ENCODE measurements at places on chromosomes 4 and X.

GRCh38 chrX:44310227-44310626, 33.2 kb downstream of the EFHC2 start:
- DNase-seq: no peak

- DNase-seq: no peak
Observed at GRCh38 chrX:97633798-97634197, 750.1 kb downstream of the RPA4 start.

- DNase-seq: peak; percentile 68
Observed at GRCh38 chrX:110407910-110408545, 49.4 kb downstream of the RTL9 start.

DNA sequence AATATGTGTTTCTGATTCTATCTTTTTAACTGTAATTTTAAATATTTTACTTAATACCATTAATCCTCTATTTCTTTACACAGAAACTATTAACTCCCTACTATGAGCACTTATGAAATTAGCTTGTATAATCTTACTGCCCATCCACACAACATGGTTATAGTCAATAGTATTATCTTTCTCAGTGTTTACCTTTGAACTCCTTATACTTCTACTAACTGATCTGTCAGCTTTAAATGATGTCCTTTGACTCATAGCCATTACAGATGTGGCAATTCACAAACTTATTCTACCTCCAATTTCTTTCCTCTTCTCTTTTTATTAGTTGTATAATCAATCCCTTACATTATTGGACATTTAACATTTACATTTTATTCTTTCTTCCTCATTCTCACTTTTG, 5.5 kb downstream of the SEC31A start:
- no peak for DNase-seq

- DNase-seq: no peak
Observed at GRCh38 chr4:145619639-145619996, 433 bp downstream of the MMAA start.

DNA sequence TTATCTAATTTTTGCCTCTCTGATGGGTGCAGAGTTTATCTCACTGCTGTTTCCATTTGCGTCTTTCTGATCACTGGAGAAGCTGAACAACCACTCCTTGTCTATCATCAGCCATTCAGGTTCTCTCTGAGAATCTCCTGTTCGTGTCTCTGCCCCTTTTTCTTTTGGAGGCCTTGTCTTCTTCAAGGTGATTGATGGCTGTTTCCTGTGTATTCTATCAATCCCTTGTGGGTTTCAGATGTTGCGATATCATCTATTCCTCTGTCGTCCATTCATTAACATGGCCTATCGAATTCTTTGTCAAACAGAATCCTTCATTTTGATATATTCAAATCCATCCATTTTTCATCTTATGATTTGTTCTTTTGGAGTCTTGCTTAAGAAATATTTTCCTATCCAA, 100.3 kb downstream of the FAM53A start:
- no peak for DNase-seq

GRCh38 chrX:43817444-43817843, 64.8 kb downstream of the MAOB start:
- no peak for DNase-seq

- no peak for DNase-seq
Observed at GRCh38 chrX:20063716-20064351, 52.9 kb downstream of the MAP7D2 start.

All from nephron progenitor cell (in vitro differentiated cells).